Activated CD4-positive, alpha-beta memory T cell treated with anti-CD3 and anti-CD28 coated beads for 36 hours (primary cell): ENCODE measurements at places on chromosomes 5 and 9.

DNA sequence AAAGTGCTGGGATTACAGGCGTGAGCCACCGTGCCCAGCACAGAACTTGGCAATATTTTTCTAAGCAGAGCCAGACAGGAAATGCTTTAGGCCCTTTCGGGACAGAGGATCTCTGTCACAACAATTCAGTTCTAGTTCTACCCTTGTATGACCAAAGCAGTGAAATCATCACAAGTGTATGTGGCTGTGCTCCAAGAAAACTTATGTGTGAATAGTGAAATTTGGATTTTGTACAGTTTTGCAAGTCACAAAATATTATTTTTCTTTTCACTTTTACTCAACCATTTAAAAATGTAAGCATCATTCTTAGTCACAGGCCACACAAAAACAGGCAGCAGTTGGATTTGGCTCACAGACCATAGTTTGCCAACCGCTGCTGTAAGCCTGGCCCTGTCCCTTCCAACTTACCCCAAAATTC is 20.4 kb upstream of the PRUNE2 start:
- DNase-seq, result no peak

GRCh38 chr9:112349008-112349333 is 15.6 kb upstream of the PTBP3 start:
- DNase-seq, result no peak

GRCh38 chr9:75039009-75039408 is 10.9 kb upstream of the CARNMT1 start:
- DNase-seq, result no peak

GRCh38 chr9:130346431-130346830 is 80.9 kb downstream of the HMCN2 start:
- DNase-seq, result no peak

DNA sequence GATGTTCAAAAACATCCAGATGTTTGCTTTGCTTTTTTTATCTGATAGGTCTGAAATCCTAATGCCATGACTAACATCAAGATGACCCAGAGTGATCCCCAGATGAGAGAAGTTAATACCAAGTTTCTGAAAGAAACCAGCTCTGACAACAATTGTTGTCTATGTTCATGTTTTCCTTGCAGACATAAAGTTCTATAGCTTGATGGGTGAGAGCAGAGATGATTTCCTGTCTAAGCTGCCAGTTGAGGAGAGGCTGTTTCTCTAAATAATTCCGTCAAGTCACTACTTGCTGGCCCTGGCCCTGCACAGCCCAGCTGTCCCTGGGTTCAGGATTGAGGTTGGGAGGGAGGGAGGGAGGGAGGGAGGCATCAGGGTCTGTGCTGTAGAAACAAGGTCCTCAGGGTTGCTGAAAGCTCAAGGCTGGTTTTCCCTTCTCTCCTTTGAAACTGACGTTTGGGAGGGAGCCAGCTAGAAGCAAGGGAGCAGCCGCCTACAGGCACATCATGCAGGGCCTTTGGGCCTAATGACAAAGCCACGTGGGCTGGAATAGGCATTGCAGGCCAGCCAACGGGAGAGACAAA is 3.9 kb downstream of the SPARC start:
- no peak for DNase-seq

DNA sequence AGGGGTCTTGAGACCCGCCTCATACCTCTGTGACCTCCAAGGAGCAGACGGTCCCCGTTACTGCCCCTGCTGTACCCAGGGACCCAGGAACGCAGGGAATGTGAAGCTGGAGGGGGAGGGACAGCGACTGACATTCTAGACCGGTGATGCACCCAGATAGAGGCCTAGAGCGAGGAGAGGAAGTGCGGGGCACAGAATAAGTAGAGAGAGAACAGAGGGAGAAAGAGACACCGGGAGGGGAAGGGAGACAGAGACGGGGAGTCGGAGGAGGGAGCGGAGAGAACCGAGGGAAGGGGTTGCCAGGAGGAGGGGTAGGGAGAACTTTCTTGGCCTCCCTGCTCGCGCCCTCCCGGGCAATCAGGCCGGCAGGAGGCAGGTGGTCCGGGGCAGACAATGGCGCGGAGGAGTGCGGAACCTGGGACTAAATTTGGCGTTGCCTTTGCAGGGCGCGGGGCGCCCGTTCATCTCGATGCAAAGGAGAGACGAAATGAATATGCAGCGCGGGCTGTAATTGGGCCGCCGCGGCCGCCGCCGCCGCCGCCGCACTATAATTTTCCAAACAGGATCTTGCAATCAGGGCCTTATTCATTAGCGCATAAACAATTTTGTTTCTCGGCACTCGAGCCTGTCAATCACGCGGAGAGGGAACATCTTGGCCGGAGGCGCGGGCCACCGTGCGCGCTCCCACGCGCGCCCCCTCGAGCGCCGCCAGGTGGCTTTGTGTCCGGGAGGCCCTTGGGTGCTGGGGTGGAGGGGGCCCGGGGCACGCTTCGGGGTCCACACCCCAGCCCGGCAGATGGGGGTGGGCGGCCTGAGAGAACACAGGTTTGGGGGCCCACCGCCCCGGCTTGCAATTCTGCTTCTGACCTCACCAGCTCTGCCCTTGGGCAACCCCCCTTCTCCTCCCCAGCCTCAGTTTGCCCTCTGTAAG is 33.0 kb downstream of the NDUFA8 start:
- DNase-seq, result peak; percentile 17
